ENCODE measurements at places on chromosomes 5 and 9.

- DNase-seq = no peak
Measured at GRCh38 chr9:105305856-105306255, 61.4 kb downstream of the SLC44A1 start.

- no peak for DNase-seq
Measured at GRCh38 chr9:129407905-129408452, 212.9 kb downstream of the C9orf50 start.

- DNase-seq = no peak
Measured at GRCh38 chr5:112419164-112419985, at the start of gene EPB41L4A. Gene EPB41L4A (minus strand): TSS chr5:112419277. CDS start chr5:112419039, 238 bp downstream.

DNA sequence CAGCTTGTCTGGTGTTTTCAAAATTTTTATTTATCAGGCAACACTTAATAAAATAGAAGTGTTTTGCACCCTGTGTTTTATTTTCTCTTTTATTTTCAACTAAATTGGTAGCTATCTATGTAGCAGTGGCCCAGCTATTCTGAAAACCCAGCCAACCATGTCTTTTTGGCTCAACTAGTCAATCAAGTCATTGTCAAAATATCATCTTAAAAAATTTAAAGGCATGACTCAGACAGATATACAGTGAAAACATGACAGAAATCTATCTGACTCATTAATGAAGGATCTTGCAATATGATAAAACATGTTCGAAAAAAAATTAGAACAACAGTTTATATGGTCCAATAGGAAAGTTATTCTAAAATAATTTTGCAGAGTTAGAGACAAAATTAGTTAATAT, 75.1 kb downstream of the HSD17B4 start:
- no peak for DNase-seq

GRCh38 chr5:169716287-169716686, 79.2 kb downstream of the DOCK2 start:
- DNase-seq = no peak

DNA sequence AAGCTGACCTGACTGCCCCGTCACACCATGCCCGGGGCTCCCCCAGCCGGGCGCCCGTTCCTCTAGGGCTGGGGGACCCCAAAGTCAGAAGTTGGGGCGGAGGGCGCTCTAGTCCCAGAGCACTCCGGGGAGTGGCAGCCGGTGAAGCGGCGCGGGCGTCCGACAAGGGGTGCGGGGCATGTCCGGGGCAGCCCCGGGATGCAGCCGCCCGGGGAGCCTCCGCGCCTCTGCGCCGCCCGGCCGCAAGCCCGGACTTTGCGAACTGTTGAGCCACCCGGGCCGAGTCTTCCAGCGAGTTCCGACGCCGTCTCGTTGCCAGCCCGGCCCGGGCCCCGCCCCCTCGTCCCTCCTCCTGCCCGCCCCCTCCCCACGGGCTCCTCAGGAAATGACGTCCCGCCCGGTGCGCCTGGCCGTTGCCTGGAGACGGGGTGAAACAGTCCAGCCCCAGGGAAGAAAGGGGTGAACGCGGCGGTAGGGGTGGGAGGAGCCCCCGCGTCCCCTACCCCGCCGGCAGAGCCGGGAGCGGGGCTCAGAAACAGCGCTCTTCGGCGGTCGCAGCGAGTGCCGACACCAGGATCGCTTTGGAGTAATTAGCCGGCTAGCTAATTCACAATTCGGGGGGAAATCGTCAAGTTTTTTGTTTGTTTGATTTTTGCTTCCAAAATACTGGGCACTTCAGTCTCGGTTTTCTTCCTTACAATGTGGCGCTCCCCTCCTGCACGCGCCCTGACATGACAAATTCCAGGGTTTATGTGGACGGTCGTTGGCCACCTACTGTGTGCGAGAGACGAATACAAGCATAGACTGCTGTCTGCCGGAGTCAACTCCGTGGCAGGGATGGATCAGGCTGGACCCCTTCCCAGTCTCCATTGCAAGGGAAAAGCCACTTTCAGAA, at the start of gene WHRN:
Gene WHRN, minus strand, starts transcription at position 287 of the 895 bp plus-strand sequence. CDS start 672 bp downstream, outside the sequence.
- peak; percentile 79 for DNase-seq

DNA sequence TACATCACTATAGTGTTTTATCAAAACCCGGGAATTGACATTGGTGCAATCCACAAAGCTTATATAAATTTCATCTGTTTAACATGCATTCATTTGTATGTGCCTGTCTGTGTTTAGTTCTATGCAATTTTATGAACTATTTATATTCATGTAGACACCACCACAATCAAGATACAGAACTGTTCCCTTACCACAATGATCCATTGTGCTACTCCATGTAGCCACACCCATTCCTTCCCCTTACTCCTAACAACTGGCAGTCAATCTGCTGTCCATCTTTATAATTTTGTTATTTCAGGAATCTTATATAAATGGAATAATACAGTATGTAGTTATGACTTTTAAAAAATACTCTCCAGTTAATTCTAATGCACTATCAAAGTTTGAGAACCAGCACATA, 389.5 kb downstream of the HTR1A start:
- no peak for DNase-seq

GRCh38 chr5:104344809-104345208, 782.2 kb upstream of the NUDT12 start:
- no peak for DNase-seq

DNA sequence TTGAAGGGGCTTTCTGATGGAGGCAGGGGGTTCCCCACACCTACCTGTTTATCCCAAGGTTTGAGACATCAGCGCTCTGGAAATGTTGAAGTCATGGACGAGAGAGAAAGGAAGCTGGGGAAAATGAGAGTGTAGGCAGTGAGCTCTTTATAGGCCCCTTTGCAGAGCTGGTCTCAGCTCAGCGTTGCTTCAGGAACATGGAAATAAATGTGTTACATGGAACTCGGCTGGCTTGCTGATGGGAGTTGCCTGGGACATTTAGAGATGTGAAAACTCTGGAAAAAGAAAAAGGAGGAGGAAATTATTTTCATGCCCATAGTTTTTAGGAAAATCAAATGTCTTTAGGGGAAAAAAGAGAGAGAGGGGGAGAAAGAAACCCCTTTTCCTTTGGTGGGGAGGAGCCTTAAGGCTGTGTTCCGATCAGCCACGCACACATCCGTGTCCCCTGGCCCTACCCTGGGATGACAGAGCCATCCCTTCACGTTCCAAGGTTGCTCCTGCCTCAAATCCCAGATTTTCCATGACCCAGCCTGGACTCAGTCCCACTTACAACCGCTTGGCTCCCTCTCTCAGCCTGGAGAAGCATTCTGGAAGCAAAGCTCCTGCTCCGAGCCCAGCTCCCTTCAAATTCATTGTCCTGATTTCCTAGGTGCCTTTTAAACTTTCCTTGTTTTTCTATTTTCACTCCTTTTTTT, 78.3 kb downstream of the COL27A1 start:
- no peak for DNase-seq

DNA sequence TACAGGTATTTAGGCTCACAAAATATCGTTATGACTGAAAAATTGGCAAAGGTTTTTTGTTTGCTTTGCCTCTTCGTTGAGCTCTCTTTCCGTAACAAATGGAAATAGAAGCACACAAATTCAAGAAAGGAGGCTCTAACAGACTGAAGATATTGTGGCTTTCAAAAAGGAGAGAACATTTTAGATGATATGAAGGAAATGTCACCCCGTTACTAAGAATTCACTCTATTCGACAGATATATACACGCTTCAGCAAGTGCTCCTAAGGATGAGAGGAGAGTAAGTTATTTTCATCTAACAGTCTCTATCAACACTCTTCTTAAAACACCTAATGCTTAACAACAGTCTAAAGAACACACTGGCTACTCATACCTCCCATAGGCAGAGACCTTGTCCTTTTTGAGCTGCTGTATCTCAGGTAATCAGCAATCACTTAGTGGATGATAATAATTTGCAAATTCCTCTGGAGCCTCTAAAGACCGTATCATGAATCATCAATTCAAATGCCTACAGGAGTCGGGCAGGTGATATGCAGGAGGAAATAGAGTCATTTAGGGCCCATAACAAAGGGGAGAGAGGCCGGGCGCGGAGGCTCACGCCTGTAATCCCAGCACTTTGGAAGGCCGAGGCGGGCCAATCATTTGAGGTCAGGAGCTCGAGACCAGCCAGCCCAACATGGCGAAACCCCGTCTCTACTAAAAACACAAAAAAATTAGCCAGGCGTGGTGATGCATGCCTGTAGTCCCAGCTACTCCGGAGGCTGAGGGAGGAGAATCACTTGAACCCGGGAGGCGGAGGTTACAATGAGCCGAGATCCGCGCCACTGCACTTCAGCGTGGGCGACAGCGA, 1.4 kb upstream of the HSDL2 start:
- no peak for DNase-seq

- no peak for DNase-seq
Measured at GRCh38 chr5:67679184-67679841, 482.7 kb upstream of the CD180 start.

- DNase-seq = no peak
Measured at GRCh38 chr9:114418053-114418452, 30.3 kb upstream of the AKNA start.

DNA sequence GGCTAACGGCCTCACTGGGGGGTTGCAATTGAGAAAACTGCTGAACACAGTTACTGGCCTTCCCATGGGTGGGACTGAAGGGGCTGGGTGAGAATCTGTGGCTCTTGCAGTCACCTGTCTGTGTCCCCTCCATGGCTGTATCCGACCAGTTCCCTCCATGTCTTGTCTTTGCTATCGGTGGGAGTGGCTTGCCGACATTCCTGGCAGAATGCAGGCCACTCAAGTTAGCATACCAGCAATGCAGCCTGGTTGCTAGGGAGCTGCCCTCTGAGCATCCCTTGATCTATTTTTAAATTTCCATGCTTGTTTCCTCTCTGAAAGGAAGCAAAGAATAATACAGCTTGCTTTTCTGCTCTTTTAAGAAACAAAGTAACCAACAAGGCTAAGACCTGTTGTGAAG, 1509.7 kb upstream of the WWC1 start:
- DNase-seq = no peak

DNA sequence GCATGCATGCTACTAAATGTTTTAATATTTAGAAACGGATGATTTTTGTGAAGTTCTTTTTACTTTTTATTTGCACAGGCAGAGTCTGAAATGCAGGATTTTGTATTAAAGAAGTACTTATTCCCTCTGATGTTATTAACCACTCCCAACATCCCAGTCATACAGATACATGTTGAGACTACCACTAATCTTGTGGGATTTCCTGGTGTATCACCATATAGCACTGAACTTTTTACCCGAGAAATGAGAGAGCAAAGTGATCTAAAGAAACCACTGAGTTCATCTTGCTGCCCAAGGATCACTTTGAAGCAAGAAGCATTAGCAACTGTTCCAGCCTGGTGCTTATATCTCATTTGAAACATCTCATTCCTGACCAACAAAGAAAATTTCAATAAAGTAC, 443.8 kb downstream of the BNC2 start:
- DNase-seq = no peak

- no peak for DNase-seq
Measured at GRCh38 chr5:67773411-67774266, 441.9 kb upstream of the PIK3R1 start.

- no peak for DNase-seq
Measured at GRCh38 chr9:100213730-100214477, 114.9 kb downstream of the INVS start.

GRCh38 chr9:128056086-128056485, 11.0 kb downstream of the NAIF1 start:
- DNase-seq = no peak

DNA sequence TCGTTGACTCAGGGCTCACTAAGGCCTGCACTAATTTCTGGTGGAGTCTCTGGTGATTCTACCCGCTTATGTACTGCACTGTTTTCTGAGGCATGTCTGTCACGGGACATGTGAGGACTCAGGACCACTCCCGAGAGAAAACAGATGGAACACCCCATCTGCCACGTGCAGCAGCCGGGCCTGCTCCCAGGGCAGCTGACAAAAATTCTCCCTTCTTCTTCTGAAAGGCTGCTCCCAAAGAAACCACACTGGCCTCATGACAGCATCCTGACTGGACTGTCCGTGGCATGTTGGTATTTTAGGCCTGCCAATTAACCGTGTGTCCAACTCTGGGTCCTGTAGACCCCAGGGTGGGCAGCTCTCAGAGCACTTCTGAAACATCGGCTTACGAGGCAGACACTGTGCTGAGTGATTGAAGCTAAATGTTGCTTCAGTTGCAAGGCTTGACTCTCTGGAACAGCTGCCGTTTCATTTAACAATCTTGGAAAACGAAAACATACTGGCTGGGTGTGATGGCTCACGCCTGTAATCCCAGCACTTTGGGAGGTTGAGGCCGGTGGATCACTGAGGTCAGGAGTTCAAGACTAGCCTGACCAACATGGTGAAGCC, 39.0 kb downstream of the FAM240B start:
- no peak for DNase-seq

GRCh38 chr9:34459941-34460340, 1.3 kb downstream of the DNAI1 start:
- DNase-seq = no peak

GRCh38 chr9:111945216-111945615, 48.6 kb downstream of the UGCG start:
- no peak for DNase-seq

DNA sequence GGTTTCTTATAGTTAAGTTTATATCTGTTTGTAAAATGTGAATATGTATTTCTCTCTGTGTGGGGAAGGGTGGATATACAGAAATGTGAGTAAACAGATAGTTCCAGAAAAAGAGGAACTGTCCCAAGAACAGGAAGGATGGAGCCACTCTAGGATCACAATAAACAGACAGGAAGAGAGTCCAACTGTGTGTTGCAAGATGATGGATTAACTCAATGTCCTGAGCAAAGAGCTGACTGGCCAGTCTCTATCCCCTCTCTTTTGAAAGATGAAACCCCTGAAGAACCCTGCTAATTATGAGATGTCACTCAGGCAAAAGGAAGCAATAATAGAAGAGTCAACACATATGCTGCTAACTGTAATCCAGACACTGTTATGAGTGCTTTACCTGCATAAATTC, 202.7 kb downstream of the SEMA6A start:
- no peak for DNase-seq

- no peak for DNase-seq
Measured at GRCh38 chr5:154544646-154545045, 66.6 kb upstream of the HAND1 start.

GRCh38 chr9:37238122-37238521, 117.7 kb downstream of the ZCCHC7 start:
- no peak for DNase-seq

DNA sequence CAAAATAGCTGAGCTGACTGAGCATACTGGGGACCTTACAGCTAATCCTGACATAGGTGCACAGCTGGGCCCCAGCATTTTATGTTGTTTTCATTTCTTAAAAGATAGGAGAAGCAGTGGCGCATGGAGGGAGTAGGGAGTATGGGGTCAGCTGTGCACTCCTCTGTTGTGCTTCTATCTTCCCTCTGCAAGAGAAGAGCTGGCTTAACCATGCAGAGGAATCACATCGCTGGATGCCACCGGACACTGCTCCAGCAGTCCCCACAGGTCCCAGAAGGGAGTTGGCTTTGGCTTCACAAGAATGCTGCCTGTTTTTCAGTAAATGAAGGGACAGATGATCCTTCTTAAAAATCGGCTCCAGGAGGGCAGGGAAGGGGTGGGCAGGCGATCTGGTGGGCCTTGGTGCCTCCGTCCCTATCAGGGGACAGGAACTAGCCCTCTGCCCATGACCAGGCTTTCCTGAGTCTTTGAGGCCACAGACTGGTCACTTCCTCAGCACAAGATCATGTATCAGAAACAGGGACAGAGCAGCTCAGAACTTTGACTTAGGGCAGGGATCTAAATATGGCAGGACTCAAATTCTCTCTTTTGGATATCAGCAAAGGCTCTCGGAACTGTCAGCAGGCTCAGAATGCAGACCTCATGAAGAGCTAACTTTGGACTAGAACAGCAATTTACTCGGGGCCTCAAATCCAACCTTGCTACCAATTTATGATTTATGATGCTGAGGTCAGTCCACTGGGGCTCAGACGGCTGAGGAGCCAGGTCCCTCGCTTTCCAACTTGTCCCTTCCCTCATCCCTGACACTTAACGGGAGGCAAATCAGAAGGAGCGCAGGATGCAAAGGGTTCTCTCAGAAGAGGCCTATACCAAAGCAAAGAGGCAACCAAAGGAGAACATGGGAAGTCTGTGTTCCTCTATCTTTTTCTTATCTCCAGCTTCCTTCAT, 47.2 kb downstream of the MARCHF3 start:
- no peak for DNase-seq

Data from activated CD4-positive, alpha-beta T cell treated with anti-CD3 and anti-CD28 coated beads for 24 hours (primary cell).